ENCODE measurements at places on chromosomes 5 and 9. TPM values are rescaled to one million over a fixed set of nuclear protein-coding genes. Genes with fewer than 3 reads are reported as not detected.

- H3K27ac ChIP-seq, result no peak overlapping the region
- H3K27me3 ChIP-seq, result no peaks in the 10 kb centered on the region
- no peak overlapping the region for H3K4me3 ChIP-seq
- H3K36me3 ChIP-seq, result no peaks in the 10 kb centered on the region
Measured at GRCh38 chr9:4027606-4028005, 272.3 kb downstream of the GLIS3 start.

DNA sequence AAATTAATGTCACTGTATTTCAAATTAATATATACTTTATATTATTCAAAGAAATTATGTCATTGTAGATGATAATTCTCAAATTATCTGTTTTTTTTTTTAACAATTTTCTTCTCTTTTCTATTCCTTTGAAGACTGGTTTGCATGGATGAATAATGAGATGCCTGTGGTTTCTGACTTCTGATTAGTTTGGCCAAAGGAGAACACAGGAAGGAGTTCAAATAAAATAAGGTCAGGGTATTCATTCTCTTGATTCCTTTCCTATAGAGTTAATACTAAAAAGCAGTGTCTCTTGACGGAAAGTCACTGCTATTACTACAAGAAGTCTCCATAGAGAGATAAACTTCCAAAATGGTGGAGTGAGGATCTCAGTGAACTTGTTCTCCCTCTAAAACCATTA lies 279.6 kb upstream of the FTMT start:
- H3K27ac ChIP-seq, result no peak overlapping the region
- H3K4me3 ChIP-seq, result no peak overlapping the region
- DNase-seq, result no peak
- H3K36me3 ChIP-seq, result no peaks in the 10 kb centered on the region
- H3K4me1 ChIP-seq, result no peaks in the 10 kb centered on the region
- no peaks in the 10 kb centered on the region for H3K27me3 ChIP-seq

DNA sequence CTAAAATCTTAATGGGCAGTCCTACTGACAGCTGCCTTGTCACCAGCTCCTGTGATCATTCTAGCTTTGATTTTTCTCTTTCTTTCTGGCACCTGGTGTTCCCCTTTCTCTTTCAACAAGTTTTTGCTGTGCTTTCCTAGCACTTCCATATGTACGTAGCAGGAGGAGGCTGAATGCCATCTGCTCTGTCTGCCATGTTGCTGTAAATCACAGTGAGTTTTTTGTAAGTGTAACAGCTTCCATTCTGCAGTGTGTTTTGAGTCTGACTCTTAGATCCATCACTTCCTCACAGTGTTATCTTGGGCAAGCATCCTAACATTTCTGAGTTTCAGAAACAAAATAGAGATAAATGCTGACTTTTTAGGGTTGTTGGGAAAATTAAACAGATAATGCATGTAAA lies 247.9 kb downstream of the DOCK8 start:
- no peaks in the 10 kb centered on the region for H3K4me1 ChIP-seq
- no peaks in the 10 kb centered on the region for H3K27me3 ChIP-seq
- no peak overlapping the region for H3K4me3 ChIP-seq
- H3K27ac ChIP-seq, result no peak overlapping the region

DNA sequence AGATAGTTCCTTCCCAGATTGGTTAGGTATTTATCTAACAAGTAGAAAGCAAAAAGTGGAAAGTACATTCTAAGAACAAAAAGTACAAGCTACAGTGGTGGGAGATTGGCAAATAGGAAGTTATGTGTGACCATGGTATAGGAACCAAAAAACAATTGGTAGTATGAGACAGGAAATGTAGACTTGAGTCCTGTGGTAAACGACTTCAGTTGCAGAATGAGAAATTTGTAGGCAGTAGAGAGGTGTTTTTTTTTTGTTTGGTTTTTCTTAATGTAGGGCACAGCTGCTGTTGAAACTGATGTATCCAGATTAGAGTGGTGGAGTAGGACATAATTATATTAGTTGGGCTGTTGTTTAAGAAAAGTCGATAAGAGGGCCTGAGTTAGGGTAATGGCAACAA lies 72.0 kb downstream of the CCNH start:
- H3K36me3 ChIP-seq, result no peaks in the 10 kb centered on the region
- H3K4me3 ChIP-seq, result no peak overlapping the region
- no peaks in the 10 kb centered on the region for H3K27me3 ChIP-seq
- no peaks in the 10 kb centered on the region for H3K4me1 ChIP-seq
- no peak for DNase-seq

Gene N4BP3
- 2.3 TPM for total RNA-seq

Gene SH3GL2
- 1.5 TPM for total RNA-seq

Gene BTNL9
- total RNA-seq, result 11.7 TPM

Measured in prostate gland (tissue), 2 donors.